AG20443 (cell line): ENCODE measurements at places on chromosomes 7 and 10.

DNA sequence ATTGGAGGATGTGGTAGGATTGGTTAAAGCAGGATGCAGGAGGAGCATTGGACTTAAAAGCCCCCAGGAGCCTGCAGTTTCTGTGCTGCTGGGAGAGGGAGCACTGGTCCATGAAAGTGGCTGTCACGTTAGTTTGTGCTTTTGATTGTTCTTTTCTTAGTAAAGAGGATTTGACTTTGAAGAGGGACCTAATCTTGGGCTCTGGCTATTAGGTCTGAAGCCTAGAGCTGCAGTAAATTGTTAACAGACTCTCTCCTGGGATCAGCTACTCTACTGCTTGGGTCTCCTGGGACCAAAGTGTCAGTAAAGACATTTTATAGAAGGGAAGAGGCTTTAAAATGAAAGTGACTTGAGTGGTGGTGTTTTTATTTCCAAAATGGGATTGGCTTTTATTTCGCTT, 3.7 kb downstream of the ZFYVE27 start:
- DNase-seq, result no peak

DNA sequence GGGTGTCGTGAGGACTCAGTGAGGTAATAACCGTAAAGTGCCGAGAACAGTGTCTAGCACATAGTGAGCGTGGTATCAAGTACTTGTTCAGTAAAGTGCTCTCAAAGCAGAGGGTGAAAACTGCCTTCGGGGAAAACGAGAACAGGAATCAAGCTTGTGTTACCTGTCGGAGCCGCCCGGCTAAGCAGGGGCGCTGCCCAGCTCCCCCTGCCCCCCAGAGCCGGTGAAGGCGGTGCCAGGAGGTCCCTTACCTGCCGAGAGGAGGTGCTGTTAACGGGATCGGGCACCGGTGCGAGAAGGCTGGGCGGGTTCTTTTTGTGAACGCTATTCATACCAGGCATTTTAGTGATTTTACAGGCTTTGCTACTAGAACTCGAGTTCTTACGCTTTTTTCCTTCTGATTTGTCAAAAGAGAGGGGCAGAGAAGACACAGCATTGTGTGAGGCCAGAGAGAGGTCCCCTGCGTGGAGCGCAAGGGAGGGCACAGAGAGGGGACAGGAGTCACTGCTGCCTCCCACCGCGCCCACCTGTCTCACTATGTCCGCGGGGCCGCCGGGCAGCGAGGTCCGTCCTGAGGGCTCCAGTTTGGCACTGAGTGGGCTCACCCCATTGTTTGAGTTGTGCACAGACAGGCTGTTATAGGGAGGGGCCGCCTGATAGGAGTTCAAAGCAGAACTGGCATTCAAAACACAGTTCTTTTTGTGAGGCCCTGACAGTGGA, 32.5 kb upstream of the EFCAB10 start:
- DNase-seq, result no peak

- no peak for DNase-seq
Measured at GRCh38 chr7:157904211-157904865, 567.5 kb downstream of the DNAJB6 start.

DNA sequence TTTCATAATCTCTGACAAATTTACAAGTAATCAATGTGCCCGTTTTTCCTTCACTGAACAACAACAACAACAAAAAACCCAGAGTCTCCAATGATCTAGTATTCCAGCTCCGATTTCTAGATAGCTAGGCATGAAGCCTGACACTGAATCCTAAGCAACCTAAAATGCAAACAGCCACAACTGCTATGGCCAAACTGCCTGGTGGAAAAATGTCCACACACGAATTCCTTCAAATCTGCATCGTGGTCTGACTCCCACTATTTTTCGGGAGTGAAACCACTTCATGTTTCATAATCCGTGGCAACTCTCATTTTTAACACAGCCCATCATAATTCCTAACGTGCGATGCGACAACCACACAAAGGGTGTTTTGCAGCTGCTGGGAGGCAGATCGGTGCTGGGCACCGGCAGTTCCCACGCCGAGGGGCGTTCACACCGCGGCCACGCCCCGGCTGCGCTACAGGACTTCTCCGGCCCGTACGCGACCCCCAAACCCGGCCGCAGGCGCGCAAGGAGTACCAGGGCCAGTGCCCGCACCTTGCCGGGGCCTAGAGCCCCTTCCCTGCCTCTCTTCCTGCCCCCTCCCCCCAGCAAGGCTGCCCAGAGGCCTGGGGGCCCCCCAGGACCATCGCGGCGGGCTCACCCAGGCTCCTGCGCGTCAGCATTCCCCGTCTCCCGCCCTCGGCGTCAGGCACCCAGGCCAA, 814 bp downstream of the RUFY2 start:
- DNase-seq, result peak; percentile 91

- no peak for DNase-seq
Measured at GRCh38 chr7:1693991-1694524, 24.0 kb downstream of the ELFN1 start.
